ENCODE measurements at places on chromosomes 3 and 15.

- DNase-seq = peak; percentile 78
Measured at GRCh38 chr3:189270248-189270832, 98.6 kb downstream of the TPRG1 start.

- no peak for DNase-seq
Measured at GRCh38 chr3:138180375-138181029, 5.8 kb upstream of the DBR1 start.

GRCh38 chr3:161977063-161977462, 480.5 kb downstream of the OTOL1 start:
- DNase-seq = no peak

- no peak for DNase-seq
Measured at GRCh38 chr15:66734961-66735908, 33.2 kb downstream of the SMAD6 start.

DNA sequence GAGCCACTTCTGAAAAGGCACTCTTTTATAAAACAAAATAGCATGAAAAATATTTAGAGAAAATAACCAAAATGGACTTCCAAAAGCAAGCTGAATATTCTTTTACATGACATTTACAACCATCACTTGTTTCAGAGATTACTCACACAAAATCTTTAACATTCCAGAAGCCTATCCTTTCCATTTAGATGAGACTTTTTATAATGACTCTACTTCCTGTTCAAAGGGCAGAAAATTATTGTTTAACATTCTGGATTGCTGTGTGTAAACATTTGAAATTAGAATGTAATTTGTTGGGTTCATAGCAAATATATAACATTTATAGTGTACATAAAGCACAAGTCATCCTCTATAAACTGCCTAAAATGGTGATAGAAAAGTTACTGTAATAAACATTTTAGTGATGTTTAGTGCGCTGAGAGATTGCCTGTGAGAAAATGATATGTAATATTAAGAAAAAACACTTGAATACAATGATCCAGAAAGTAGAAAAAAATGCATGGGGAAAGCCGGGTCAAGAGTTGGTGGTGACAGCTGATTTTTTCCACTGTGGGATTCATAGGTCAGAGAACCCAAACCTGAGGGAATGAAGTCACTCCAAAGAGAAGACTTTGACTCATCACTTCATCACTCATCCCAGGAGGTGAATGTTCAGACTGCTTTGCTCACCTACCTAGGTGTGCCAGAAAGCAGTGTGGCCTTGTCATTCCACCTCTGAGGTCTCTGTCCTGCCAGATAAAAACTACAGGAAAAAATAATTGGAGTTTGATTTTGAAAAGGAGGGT, 305.8 kb downstream of the ARPP21 start:
- DNase-seq = no peak

DNA sequence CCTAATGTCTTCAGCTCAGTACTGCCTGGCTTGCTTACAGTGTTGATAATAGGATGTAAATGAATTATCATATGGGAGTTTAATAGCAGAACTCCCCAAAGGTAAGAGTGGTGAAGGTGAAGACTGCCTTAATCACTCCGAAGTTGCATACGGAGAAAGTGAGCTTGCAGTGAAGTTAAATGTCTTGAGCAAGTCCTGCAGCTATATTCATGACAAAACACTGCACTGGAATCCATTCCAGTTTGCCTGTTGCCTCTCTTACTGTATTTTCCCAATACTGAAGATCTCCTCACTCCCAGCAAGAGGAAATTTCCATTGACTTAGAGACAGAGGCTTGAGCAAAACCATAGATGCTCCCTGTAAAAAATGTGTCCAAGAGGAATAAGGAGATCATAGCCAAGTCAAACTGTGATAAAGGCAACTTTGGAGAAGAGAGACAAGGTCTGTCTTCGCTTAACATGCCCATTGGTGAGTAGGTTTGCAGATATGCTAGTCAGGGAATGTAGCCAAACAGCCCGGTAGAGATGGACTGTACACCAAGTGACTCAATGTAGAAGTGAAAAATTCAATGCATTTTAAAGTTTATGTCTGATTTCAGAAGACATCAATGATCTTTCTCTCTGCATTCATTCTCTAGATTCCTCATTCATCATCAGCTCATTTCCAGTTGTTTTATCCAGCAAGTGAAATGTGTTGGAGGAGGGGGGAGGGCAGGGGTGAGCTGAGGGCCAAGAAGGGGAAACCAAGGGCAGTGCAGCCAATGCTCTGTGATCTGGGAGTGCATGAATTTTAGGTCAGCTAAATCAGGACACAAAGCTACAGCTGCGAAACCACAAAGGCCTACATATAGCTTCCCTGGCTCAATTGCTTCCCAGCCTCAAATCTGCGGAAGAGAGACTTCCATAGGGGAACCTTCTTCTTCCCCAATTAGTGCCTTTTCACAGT, 667.1 kb upstream of the NR2F2 start:
- no peak for DNase-seq

DNA sequence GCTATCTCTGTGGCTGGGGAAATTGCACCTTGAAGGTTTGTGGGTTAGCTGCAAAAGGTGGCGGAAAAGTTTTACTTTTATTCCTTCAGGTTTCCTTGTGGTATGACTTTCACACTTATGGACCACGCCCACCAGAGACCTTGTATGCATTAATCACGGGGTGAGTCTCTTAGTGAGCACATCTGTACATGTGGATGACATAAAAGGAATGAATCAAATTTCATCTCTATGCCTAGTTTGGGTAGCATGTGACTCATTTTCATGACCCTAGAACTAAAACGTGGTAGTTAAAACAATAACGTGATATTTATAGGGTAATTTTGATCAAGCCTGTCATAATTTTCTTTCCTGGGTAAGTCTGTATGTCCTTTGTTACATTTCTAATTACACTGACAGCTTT, 141.7 kb downstream of the PDCD6IP start:
- no peak for DNase-seq

GRCh38 chr3:78875851-78876250, 891.9 kb downstream of the ROBO1 start:
- no peak for DNase-seq

GRCh38 chr3:31971607-31972006, 9.5 kb downstream of the OSBPL10 start:
- DNase-seq = no peak

- DNase-seq = no peak
Measured at GRCh38 chr3:105414841-105415240, 48.1 kb downstream of the ALCAM start.

Data from H9 (cell line).